ENCODE measurements at places on chromosomes 11 and 22.

- DNase-seq: peak; percentile 26
Measured at GRCh38 chr11:81963018-81963417, 770.6 kb downstream of the FAM181B start.

DNA sequence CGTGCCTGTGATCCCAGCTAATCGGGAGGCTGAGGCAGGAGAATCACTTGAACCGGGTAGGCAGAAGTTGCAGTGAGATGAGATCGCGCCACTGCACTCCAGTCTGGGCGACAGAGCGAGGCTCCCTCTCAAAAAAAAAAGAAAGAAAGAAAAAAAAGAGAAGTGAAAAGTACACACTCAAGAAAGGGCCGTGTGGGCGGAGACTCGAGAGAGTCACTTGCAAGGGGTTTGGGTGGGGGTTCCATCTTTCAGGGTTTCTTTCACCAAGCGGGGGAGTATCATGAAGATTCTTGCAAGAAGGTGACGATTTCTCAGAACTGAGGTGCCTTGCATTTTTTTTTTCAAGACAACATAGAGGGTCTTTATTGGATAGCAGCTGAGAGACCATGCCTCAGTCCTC, 4.0 kb upstream of the IFITM5 start:
- peak; percentile 68 for DNase-seq

DNA sequence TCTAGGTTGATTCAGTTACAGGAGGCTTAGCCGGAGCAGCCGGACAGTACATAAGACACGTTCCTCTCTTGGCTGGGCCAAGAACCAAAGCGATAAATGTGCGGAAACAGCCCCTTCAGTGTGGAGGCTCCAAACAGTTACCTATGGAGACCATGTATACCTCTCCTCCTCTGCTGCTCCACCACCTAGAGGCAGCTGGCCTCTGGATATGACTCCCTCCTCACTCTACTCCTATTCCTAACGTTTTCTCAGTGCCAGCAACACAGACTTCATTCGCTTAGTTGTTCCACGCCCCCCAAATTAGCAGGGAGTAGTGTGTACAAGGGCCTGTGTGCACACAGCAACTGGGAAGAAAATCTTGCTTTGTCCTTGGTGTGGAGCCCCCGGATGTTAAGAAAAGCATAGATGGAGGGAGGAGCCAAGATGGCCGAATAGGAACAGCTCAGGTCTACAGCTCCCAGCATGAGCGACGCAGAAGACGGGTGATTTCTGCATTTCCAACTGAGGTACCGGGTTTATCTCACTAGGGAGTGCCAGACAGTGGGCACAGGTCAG, 362.3 kb upstream of the KIRREL3 start:
- DNase-seq: no peak

DNA sequence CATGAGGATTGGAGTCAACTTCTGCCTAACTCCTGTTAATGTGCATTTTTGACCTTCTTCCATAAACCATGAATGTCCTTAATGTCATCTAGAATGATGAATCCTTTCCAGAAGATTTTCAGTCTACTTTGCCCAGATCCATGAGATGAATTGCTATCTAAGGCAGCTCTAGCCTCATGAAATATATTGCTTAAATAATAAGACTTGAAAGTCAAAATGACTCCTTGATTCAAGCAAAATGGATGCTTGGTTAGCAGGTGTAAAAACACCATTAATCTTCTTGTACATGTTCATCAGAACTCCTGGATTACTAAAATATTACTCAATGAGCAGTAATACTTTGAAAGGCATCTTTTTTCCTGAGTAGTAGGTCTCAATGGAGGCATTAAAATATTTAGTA, 238.5 kb upstream of the ZC3H12C start:
- no peak for DNase-seq

Measured in NAMALWA (cell line).